ENCODE measurements at places on chromosomes 11 and 22.
A peak's percentile ranks its signal among the peaks of the same experiment; 100 is the strongest.

DNA sequence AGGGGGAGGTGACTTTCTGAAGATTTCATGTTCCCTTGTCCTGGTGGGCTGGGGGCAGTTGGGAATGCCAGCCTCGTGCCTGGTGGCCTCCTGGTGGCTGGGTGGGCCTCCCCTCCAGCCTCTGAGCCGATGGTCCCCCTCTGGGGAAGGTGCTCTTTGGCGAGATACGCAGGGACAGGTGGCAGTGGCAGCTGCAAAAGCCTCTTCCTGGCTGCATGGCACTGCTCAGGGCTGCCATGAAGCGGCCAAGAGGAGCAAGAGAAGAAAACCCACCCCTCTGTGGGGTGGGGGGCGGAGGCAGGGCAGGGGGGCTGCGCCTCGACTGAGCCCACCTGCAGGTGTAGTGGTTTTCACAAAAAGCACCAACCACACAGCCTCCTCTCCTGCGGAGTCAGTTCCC, 61.8 kb upstream of the PHF21B start:
- DNase-seq: no peak

DNA sequence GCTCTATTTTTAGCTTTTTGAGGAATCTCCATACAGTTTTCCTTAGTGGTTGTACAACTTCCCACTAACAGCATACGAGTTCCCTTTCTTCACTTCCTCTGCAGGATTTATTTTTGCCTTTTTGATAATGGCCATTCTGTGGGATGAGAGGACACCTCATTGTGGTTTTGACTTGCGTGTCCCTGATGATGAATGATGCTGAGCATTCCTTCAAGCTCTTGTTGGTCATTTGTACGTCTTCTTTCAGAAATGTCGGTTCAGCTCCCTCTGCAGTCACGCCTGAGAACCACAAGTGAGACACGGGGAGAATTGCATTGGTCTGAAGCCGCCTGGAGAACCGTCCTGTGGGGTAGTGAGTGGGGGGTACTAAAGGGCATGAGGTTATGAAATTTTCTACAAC, 2.0 kb upstream of the KRTAP5-10 start:
- DNase-seq: peak; percentile 58

DNA sequence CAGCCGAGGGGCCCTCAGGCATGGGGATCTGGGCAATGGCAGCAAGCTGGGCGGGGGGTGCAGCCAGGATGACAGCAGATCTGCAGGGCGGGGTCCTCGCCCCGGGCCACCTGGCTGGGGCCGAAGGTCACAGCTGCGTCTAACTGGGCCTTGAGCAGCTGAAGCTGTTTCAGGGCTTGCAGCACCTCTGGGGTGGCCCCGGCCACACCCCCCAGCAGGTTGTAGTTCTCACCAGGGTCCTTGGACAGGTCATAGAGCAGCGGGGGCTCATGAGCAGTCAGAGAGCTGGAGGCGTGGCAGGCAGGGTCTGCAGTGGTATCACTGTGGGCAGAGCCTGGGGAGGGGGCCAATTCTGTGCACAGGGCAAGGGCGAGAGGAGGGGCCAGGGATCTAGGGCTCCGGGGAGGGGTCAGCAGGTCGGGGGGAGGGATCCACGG, 2.8 kb downstream of the ARSA start:
- no peak for DNase-seq

DNA sequence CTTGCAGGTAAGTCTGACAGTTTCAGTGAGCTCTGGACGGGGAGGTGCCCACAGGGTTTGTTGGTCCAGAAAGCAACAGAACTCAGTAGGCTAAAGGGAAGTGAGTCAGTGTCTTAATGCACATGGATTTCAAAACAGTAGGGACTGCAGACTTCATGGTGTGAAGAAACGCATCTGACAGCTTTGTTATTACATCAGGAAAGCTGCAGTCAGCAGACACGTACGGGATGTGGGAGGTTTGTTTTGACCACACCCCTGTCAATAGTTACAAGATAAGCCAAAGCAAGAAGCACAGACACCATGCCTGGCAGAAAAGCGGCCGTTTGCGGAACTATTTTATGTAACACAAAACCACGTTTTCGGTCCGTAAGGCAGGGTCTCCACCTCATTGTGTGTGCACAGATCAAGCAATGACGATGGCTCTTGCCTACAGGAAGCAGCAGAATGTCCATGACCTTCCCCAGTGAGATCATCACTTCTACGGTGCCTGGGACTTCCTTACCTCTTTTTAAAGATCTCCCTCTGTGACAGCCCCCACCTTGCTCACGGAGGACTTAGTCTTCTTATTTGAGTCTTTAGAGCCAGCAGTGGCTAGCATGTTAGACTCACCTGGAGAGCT, 58.2 kb upstream of the FTH1 start:
- peak; percentile 87 for DNase-seq

DNA sequence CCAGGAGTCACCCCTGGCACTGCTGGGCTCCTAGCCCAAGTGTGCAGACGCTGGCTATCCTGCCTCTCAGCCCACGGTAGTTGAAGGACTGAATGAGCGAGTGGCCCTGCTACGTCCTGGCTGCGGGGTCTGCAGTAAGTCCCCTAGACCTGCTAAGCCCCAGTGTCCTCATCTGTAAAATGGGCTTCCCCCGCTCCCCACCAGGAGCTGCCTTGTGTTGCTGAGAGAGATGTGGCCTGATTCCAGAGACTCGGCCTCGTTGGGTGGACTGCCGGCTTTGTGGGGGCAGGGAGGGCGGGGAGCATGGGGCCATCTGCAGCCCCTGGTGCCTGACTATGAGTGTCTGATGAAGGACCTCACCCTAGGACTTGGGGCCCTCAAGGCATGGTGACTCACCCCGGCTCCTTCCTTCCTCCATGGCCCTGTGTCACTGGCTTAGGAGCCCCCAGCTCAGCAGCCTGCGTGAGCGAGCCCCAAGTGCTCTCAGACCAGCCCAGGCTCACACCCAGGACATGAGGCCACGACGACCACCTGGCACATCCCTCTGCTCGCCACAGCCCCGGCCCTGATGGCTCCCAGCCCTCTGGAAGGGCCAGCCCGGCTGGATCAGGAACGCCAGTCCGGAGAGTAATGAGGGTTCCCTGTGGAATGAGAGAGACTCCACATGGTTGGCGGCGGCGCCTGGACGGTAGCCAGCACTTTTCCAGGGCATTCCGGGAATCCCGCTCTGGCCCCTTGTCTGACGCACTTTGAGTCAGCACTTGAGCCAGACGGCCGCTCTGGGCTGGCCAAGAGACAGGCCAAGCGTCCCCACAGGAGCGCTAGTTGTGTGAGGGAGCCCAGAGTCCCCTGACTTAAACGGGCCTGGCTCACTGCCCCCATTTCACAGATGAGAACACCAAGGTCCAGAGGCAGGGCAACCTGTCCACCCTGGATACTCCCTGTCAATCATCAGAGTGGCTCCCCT, 50.5 kb upstream of the SHISAL1 start:
- DNase-seq: peak; percentile 14

- DNase-seq: no peak
Measured at GRCh38 chr11:124788521-124788920, 11.7 kb downstream of the MSANTD2 start.

DNA sequence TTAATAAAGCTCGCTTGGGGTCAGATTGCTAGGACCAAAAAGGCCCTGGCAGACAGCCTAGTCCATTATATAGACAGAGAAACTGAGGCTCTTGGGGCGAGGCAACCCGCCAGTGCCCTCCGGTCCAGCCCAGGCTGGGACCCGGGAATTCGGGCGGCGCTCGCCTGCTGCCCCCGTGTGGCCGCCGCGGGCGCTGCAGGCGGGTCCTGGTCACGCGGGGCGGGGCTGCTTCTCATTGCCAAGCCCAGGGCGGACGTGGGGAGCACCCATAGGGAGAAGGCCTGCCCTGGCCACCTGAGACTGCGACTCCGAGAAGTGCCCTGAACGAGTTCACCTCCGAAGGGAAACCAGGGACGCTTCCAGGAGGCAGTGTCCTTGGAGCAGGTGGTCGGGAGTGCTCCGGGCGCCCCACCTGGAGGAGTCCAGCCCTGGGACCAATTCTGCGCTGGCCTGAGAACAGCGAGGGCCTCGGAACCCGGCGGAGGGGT, 36.0 kb upstream of the CSNK1E start:
- DNase-seq: no peak

All from HepG2 (cell line).